ENCODE measurements at places on chromosomes 2 and 18.

DNA sequence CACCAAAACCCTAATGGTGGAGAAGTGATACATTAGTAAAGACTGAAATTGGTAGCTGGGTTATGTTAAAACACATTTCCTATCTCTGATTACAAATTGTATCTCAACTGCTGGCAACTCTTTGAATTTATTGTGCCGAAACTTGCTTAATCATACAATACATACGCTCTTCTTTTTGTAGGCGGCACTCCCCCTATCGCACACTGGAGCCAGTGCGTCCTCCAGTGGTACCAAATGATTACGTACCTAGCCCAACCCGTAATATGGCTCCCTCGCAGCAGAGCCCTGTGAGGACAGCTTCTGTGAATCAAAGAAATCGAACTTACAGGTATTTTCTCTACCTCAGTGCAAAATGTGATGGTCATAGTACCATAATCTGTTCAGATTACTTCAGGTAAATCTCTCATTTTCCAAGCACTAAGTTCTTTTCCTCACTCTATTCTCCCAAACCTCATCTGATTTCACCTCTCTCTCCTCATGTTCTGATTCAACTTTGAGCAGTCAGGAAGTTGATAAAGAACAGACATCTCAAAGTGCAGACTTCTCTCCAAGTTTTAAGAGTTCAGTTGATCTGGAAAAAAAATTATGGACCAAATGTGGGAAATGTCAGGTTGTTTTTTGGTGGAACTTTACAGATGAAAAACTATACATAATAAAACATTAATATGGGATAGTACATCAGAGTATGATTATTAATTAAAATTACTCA, 66.5 kb downstream of the ABI2 start:
- DNase-seq, result no peak

- no peak for DNase-seq
Observed at GRCh38 chr2:163121483-163121882, 282.9 kb upstream of the KCNH7 start.

- DNase-seq, result no peak
Observed at GRCh38 chr2:201237486-201238123, 22.7 kb upstream of the CASP8 start.

GRCh38 chr2:163884416-163884815, 148.6 kb upstream of the FIGN start:
- no peak for DNase-seq

DNA sequence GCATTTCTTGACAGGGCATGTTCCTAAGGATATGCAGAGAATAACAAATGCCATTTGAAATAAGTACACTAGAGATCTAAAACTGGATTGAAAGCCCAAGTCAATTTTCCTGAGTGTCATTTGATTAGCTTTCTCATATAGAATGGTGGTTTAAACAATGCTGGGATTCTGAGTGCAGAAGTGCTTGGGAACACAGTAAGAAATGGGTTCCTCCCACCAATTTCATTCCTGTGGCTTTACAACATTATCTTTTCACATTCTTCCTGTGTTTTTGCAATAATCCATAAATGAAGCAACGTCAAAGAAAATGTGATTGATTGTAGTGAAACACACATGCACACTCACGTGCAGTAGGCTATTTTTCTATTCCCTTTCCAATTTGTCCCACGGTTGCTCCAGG, 1858.4 kb upstream of the PIK3C3 start:
- DNase-seq, result no peak

DNA sequence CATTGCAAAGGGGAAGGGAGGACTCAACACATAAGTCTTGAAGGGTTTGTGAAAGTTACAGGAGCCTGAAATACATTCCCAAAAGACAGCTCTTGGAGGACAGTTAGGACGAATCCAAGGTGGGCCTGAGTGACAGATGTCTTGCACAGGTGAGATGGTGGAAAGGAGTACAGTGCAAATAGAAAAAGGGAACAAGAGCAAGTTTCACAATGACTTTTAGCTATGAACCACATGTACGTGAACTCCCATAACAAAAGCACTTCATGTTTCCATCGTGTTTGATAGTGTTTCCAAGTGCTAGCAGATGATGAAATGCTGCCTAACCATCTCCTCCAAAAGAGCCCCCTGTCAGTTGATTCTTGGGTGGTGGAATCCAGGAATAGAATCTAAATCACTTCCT, 1.8 kb downstream of the IL18RAP start:
- DNase-seq, result no peak

All from stimulated activated CD4-positive, alpha-beta T cell treated with anti-CD3 and anti-CD28 coated beads, Interleukin-1b, Interleukin-23, amount 100 ng/mL, for 4 hours (primary cell).